SK-MEL-5 (cell line): ENCODE measurements at places on chromosomes 3 and 15.

GRCh38 chr3:88230638-88231037 lies 80.9 kb downstream of the C3orf38 start:
- no peak for DNase-seq

DNA sequence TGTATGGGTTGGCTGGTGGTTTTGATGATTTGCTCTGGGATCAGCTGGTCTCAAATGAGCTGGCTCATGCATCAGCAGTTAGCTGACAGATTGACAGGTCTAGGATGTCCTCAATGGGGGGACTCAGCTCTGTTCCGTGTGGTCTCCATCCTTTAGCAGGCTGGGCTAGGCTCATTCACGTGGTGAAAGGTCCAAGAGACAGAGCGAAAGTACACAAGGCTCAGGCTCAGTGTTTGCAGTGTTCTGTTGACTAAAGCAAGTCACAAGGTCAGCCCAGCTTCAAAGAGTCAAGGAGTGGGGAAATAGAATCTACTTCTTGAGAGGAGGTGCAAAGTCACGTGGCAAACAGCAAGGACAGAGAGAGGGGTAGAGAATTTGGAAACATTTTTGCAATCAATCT lies 126.5 kb upstream of the CMC1 start:
- DNase-seq, result no peak

- DNase-seq, result no peak
Observed at GRCh38 chr3:89644716-89645115, 537.3 kb downstream of the EPHA3 start.

- peak; percentile 26 for DNase-seq
Observed at GRCh38 chr3:169060037-169060436, 603.5 kb downstream of the MECOM start.

DNA sequence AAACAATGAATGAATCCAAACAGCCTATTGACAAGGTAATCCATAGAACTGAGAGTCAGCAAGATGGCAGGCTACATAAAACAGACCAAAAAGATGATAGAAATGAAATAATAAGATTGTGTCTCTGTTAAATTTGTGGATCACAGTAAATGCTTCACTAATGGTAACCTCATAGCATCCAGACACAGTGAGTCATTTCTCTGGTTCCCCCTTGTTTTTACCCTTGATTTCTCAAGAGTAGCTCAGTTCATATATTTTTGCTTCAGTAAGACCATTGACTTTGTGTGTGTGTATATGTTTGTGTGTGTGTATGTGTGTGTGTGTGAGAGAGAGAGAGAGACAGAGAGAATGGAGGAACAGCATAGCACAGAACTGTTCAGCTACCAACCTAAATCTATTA lies 546.9 kb downstream of the RBMS3 start:
- DNase-seq, result no peak
